ENCODE measurements at places on chromosomes 16 and 17.

DNA sequence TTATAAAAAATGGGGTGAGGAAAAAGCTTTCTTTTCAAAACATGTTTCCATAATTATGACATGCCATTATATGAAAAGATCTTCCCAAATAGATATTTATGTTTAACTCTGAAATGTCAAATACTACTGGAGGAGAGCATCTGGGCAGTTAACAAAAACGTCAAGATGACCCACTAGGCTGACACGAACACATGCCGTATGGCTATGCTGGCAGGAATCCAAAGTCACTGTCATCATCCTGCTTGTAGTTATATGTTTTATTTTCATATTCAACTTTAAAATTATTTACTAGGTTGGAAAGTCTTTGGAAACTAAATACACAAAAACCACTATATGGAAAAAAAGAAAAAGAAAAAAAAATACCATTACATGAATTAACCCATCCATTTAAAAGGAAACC lies 27.3 kb downstream of the ANKFY1 start:
- no peak for DNase-seq

- no peak for DNase-seq
Measured at GRCh38 chr16:48970216-48970615, 311.4 kb downstream of the CBLN1 start.

DNA sequence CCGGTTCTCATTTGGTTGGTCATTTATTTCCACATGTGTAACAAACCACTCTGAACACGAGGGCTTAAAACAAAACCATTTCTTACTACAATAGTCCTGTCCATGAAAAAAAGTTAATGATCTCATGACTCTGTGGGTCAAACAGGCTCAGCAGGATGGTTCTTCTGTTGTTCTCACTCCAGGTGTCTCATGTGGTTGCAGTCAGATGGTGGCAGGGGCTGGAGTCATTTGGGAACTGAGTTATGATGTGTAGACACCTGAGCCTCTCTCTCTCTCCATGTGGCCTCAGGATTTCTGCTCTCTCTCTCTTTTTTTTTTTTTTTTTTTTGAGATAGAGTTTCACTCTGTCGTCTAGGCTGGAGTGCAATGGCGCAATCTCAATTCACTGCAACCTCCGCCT lies 55.4 kb downstream of the RTN4RL1 start:
- DNase-seq = no peak

DNA sequence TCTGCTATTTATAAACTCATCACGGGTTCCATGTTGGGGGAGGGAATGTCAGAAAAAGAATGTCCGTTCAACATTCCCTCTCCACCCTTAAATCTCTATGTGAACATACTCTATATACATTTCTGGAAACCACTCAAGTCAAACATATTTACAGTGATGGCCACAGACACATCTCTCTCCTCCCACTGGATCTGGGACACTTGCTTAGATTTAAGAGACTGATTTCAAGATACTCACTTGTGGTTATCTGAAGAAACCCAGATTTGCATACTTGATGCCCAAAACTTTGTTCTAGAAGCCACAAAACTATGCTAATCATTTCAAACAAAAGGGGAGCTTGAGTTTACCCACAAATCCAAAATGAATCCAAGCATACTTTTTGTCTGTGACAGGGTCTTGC lies 182.9 kb upstream of the SOX9 start:
- DNase-seq = no peak

- DNase-seq = no peak
Measured at GRCh38 chr16:3752984-3753383, 35.7 kb upstream of the TRAP1 start.

- DNase-seq = no peak
Measured at GRCh38 chr16:56610609-56611111, 2.3 kb downstream of the MT2A start.

GRCh38 chr16:9081158-9081557 lies 10.3 kb upstream of the HAPSTR1 start:
- no peak for DNase-seq

- DNase-seq = no peak
Measured at GRCh38 chr17:40952661-40953060, 14.1 kb downstream of the KRT39 start.

DNA sequence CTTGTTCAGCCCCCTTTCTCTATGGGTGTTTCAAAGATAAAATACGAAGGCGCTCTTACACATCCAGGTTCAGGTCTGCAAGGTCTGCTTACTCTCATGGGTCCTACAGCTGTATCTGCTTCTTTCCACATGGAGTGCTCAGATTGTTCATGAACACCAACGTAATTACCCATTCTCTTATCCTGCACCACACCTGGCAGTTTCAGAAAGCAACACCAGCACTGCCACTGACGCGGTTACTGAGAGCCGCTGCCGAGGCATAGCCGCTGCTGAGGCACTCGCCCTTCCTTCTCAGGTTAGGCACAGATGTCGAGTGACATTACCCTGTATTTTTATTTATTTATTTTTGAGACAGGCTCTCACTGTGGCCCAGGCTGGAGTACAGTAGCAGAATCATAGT lies 147.1 kb downstream of the RPTOR start:
- DNase-seq = no peak

- peak; percentile 57 for DNase-seq
Measured at GRCh38 chr16:49858200-49859124, 2.5 kb upstream of the ZNF423 start.

- DNase-seq = no peak
Measured at GRCh38 chr16:52117171-52117570, 429.8 kb downstream of the TOX3 start.

DNA sequence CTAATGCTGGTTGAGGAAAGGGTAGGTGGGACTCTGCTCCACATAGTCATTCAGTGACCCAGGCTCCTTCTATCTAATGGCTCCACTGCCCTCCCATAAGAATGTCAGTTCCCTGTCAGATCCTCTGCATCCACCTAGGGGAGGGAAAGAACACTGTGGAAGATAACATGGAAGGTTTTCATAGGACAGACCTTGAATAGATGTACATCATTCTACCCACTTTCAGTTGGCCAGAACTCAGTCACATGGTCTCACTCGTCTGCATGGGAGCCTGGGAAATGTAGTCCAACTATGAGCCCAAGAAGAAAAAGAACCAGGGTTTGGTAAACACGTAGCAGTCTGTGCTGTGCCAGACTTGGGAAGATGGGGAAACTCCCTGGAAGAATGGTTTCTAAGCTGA lies 27.1 kb upstream of the SCNN1B start:
- DNase-seq = no peak

All from anterior cingulate cortex (tissue), 58 donors.